Muscle of leg (tissue), 16 donors: ENCODE measurements at places on chromosomes 6 and 20. TPM values are rescaled to one million over a fixed set of nuclear protein-coding genes. Genes with fewer than 3 reads are reported as not detected.

DNA sequence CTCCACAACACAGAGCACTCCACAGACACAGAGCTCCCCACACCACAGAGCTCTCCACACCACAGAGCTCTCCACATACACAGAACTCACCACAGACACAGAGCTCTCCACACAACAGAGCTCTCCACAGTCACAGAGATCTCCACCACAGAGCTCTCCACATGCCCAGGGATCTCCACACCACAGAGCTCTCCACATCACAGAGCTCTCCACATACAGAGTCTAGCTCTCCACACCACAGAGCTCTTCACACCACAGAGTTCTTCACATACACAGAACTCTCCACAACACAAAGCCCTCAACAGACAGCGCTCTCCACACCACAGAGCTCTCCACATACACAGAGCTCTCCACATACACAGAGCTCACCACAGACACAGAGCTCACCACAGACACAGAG lies 55.3 kb downstream of the ERMARD start:
- no peak for DNase-seq
- no peak overlapping the region for H3K4me3 ChIP-seq
- H3K27me3 ChIP-seq: peaks cover 7% of the 10 kb centered on the region
- no peaks in the 10 kb centered on the region for H3K36me3 ChIP-seq
- H3K4me1 ChIP-seq: no peaks in the 10 kb centered on the region

DNA sequence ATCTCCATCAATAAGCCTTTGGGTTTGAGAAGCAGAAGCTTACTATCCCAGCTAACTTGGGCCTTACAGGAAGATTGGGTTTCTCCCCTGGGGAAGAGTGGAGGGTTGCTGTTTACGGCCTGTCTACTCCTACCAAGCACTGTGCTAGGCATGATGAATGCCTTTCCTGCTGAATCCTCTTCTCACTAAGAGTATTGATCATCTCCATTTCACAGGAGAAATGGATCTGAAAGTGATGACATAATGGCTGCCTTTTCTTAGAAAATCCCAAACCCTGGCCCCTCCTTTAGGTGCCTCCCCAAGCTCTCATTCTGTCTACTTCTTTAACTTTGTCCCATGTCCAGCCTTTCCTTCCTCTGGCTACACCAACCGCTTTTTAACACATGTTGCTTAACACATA lies 66.1 kb downstream of the TSHZ2 start:
- H3K27ac ChIP-seq: no peak overlapping the region
- H3K4me1 ChIP-seq: peaks cover 17% of the 10 kb centered on the region
- no peaks in the 10 kb centered on the region for H3K27me3 ChIP-seq

- no peaks in the 10 kb centered on the region for H3K4me1 ChIP-seq
- no peaks in the 10 kb centered on the region for H3K36me3 ChIP-seq
- H3K27me3 ChIP-seq: no peaks in the 10 kb centered on the region
- DNase-seq: no peak
- H3K27ac ChIP-seq: no peak overlapping the region
Observed at GRCh38 chr6:5229356-5229755, 31.4 kb downstream of the LYRM4 start.

EYA4 gene
- total RNA-seq: 28.8 TPM

SRXN1 gene
- total RNA-seq: 11.6 TPM

RAET1E gene
- 0.89 TPM for total RNA-seq

KIFC1 gene
- total RNA-seq: 10.5 TPM

RNF8 gene
- 16.2 TPM for total RNA-seq

MCM8 gene
- 10.3 TPM for total RNA-seq

GRCh38 chr20:49519777-49520359 lies 37.4 kb upstream of the KCNB1 start:
- DNase-seq: no peak
- no peak overlapping the region for H3K4me3 ChIP-seq
- H3K36me3 ChIP-seq: peaks cover 45% of the 10 kb centered on the region
- H3K4me1 ChIP-seq: no peaks in the 10 kb centered on the region
- H3K27ac ChIP-seq: no peak overlapping the region
- no peaks in the 10 kb centered on the region for H3K27me3 ChIP-seq

VSX1 gene
- total RNA-seq: not detected

GRCh38 chr6:135423649-135424128 lies 73.9 kb downstream of the AHI1 start:
- no peak overlapping the region for H3K4me3 ChIP-seq
- H3K27ac ChIP-seq: no peak overlapping the region
- H3K27me3 ChIP-seq: no peaks in the 10 kb centered on the region
- peak; percentile 36 for DNase-seq
- H3K4me1 ChIP-seq: no peaks in the 10 kb centered on the region

RNF146 gene
- 39.2 TPM for total RNA-seq

DNA sequence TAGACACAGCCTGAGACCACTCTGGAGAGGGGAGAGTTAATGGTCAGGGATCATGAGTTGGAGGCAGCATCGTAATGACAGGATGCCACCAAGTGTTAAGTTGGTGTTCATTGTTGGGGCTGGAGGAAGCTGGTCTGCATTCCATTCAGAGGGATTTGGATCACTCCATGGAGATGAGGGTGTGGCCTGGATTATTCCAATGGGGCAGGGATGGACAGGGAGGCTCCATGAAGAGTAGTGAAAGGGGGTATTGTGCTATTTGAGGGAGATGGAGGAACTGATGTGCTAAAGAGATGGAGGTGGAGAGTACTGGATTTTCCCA lies 1.1 kb downstream of the SAPCD1 start:
- H3K4me3 ChIP-seq: no peak overlapping the region
- H3K4me1 ChIP-seq: peaks cover 16% of the 10 kb centered on the region
- DNase-seq: peak; percentile 58
- H3K27me3 ChIP-seq: peaks cover 4% of the 10 kb centered on the region

DNA sequence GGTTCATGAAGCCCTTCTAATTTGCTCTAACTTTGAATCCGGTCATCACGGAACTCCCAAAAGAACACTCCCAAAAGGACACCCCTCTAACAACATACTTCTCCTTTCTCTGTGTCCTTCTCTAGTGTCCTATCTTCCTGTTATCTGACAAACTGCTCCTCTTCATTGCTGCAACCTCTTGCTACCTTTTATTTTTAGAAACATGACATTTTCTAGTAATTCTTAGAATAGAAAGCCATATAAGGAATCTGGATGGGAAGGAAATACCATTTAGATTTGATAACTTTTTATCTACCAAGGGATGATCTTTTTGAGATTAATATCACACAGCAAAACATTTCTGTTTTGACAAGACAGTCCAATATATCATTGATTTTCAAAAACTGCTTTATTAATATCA lies 63.1 kb downstream of the COL12A1 start:
- peaks cover 29% of the 10 kb centered on the region for H3K36me3 ChIP-seq
- DNase-seq: no peak
- H3K27ac ChIP-seq: no peak overlapping the region
- H3K27me3 ChIP-seq: no peaks in the 10 kb centered on the region
- H3K4me3 ChIP-seq: no peak overlapping the region

NOX3 gene
- not detected for total RNA-seq

PRPH2 gene
- 5.3 TPM for total RNA-seq

- no peak for DNase-seq
- no peaks in the 10 kb centered on the region for H3K36me3 ChIP-seq
- no peak overlapping the region for H3K27ac ChIP-seq
- H3K4me1 ChIP-seq: no peaks in the 10 kb centered on the region
- no peaks in the 10 kb centered on the region for H3K27me3 ChIP-seq
- H3K4me3 ChIP-seq: no peak overlapping the region
Observed at GRCh38 chr20:40632346-40632976, 56.6 kb downstream of the MAFB start.

- no peak overlapping the region for H3K27ac ChIP-seq
- no peak overlapping the region for H3K4me3 ChIP-seq
- no peak for DNase-seq
- H3K36me3 ChIP-seq: peaks cover 62% of the 10 kb centered on the region
- H3K27me3 ChIP-seq: no peaks in the 10 kb centered on the region
- H3K4me1 ChIP-seq: peaks cover 7% of the 10 kb centered on the region
Observed at GRCh38 chr20:5189917-5190316, 63.1 kb downstream of the CDS2 start.

- H3K27me3 ChIP-seq: peaks cover 9% of the 10 kb centered on the region
- H3K36me3 ChIP-seq: no peaks in the 10 kb centered on the region
- no peak for DNase-seq
- no peak overlapping the region for H3K27ac ChIP-seq
- no peak overlapping the region for H3K4me3 ChIP-seq
Observed at GRCh38 chr6:14616656-14617055, 499.1 kb downstream of the CD83 start.
